ENCODE measurements at places on chromosomes 13 and 19.

DNA sequence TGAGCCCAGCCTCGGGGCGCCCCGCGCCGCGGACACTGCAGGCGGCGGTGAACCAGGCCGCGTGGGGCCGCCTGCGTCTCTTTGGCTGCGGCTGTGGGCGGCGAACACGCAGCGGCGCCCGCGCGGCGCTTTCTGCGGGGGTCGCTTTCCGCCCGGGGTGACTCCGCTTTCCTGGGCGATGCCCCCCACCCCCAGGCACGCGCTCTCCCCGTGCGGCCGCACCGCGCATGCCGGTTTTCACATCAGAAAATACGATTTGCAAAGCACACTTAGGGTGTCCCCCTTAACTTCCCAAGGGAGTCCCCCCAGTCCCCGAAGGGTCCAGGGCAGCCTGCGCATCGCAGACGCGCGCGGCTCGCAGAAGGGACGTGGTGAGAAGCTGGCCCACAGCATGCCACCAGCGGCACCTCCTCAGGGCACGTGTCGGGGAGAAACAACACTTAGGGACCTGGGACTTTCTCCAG lies 5.3 kb downstream of the F7 start:
- no peak for DNase-seq

GRCh38 chr19:29683009-29683408 lies 17.7 kb downstream of the PLEKHF1 start:
- no peak for DNase-seq

- DNase-seq = no peak
Measured at GRCh38 chr13:94122300-94122915, 357.1 kb downstream of the DCT start.

- peak; percentile 32 for DNase-seq
Measured at GRCh38 chr13:29707876-29708543, 112.5 kb upstream of the SLC7A1 start.

DNA sequence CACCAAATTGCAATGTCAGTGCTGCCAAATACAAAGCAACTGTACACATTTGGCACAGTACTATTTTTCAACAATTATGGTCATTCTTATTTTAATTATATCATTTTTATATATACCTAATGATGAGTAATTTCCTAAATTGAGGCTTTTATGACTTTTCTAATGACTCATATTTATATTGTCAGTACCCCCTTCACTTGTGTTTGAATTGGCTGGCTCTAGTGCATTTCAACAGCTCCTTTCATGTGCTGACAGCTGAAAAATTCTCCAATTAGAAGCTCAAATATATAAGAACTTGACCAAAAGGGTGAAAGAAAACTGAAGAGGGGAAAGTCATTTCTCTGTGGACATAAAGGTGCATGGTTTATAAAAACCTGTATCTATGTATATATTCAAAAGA lies 263.3 kb downstream of the SLITRK1 start:
- DNase-seq = no peak

DNA sequence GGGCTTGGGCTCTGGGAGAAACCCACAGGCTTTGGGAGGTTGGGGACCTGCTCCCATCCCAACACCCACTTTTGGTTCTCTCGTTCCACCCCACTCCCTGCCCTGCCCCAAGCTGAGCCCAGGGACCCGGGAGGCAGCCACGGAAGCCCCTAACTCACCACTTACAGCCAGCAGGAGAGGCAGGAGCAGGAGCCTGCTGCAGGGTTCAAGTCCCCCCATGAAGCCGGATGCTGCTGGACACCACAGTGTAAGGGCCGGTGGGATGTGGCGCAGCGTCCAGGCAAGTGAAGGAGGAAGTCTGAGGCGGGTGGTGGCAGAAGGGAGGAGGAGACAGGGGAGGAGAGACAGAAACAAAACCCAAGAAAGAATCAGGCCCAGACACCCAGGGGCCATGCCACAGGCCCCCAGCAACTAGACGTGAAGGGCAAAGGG lies at the start of gene TYROBP:
Gene TYROBP, minus strand, starts transcription at position 286 of the 432 bp plus-strand sequence. Its CDS starts 67 bp downstream, at position 219.
- DNase-seq = no peak

DNA sequence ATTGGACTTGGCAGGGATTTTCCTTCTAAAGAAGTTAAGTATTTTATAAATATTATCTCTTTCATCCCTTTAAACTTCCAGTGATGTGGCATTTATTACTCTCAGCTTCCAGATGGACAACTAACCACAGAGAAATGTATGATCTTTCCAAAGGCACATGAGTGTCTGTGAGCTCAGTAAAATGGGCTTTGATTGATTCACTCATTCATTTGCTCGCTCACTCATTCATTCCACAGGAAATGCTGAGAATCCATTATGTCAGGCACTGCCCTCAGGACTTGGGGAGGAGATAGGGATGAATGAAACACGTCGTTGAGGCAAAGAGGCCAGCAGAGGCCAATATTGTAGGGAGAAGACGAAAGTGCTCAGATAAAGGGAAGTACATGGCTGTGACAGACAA lies 359.3 kb downstream of the EFNB2 start:
- no peak for DNase-seq

GRCh38 chr13:113837560-113838355 lies 26.1 kb downstream of the GAS6 start:
- DNase-seq = no peak

GRCh38 chr13:110305001-110305400 lies 2.0 kb downstream of the COL4A1 start:
- no peak for DNase-seq

GRCh38 chr19:5864725-5865486 lies 5.4 kb downstream of the FUT5 start:
- no peak for DNase-seq

DNA sequence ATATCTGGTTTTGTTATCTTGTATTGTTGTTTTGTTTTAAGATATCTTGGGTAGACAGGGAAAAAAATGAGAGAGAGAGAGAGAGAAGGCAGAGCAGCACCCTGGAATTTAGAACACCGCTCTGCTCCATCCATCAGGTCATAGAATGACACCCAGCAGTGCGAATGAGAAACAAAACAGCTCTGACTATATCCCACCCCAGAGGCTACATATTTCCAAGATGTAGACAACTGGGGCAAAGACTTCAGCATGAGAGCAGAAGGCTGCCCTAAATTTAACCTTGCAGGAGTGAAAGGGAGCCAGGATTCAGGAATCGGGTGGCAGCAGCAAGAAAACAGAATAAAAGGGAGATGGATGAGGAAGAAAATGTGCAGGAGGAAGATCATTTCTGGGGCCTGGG lies 46.5 kb downstream of the TNFSF13B start:
- no peak for DNase-seq
